HAP-1 (cell line): ENCODE measurements at places on chromosomes 11 and 22.

- DNase-seq = no peak
Measured at GRCh38 chr22:41201141-41201540, 4.0 kb upstream of the L3MBTL2 start.

GRCh38 chr11:14539982-14540421 lies 19.8 kb upstream of the PSMA1 start:
- DNase-seq = no peak

DNA sequence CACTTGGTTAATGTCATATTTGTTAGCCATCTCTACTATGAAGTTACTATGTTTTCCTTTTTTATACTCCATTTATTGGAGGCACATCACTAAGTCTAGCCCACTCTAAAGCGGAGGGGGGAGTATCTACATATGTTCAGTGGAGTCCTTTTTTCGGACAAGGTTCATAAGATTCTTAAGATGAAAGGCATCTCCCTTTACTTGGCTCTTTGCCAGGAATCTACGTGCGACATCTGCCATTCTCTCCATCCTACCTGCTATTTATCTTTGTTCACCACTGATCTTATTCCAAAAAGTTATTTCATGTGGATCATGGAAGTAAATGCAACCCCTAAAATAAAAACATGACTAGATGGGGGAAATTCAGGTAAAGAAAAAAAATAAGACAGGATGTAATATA lies 77.4 kb upstream of the YWHAH start:
- DNase-seq = no peak

GRCh38 chr11:17129003-17129402 lies 51.5 kb upstream of the RPS13 start:
- no peak for DNase-seq

DNA sequence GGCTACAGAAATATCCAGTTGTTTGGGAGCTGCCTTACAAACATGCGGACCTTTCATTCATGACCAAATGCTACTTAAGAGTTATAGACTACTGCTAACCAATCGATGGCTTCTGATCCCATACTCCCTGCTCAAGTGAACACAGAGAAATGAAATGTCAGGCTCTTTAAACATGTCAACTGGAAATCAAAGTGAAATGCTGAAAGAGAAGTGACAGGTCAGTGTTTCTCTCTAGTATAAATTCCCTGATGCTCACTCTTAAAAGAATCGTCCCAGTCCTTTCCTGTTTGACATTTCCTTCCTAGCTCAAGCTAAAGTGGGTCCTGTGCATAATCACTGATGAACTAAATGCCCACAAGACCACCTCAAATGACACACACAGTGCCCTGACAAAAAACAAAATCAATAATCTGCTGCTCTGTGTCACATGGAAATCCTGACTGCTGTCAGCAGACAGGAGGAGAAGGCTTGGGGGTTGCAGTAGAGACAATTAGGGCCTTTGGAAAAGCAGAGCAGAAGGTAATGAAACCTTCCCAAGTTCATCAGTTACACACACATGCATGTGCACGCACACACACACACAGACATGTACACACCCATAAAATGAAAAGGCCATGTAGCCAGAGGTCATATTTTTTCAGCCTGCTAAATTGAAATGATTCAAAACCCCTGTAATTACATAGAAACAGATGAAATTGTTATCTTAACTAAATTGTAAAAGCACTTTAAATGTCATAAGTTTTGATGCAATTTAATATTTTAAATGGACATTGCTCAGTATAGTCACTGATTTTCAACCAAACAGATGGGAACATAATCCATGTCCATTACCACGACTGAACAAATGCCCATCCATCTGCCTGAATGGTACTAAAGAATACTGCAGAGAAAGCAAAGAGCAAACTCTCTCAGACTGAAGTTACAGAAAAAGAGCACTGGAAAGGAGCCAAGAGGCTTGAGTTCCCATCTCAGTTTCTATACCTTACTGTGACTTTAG lies 330.7 kb downstream of the TTC28 start:
- no peak for DNase-seq

- peak; percentile 61 for DNase-seq
Measured at GRCh38 chr11:8384199-8384821, 120.6 kb upstream of the LMO1 start.

DNA sequence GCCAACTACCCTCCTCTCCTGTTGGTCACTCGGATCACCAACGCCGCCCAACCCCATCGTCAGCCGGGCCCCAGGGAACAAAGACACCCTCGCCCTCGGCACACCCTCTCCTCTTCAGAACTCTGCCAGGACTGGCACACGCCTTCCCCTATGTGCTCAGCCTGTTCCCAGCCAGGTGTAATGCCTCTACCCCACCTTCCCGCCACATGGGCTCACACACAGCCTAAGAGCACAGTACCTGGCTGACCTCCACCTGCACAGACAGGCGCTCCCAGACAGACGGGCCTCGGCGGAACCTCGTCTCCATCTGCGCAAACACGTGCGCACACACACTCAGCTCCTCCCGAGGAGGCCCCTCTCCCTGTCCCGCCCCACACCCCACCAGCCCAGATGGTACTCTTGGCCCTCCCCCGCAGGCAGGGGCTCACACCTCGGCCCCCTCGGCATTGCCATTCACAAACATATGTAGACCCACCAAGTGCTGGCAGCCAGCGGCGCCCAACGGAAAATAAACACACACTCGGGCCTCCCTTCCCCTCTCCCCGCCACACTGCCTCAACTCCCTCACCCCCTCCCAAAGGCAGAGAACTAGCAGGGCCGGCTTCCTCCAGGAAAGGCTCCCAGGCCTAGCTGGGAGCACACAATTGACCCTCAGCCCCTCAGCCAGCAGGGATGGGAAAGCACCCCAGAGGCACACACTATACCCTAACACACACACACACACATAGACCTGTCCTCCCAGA lies 8.5 kb downstream of the ELFN2 start:
- no peak for DNase-seq

DNA sequence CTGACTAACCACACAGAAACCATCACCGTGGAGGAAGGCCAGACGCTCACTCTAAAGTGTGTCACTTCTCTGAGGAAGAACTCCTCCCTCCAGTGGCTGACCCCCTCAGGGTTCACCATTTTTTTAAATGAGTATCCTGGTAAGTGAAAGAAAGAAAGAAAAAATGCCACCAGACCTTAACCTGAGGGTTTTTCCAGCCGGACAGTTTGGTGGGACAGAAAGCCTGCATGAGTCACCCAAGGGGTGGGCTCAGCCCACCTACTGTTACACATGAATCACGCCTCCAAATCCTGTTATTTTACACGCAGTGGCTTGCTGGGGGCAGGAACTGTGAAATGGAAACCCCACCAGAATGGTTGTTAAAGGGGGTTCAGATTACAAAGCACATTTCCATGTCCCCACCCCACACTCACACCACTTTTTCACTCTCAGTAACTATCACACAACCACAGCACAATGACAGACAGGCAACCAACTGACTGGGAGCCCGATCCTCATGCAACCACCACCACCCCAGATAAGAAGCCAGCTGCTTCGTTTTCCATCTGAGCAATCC lies 11.9 kb downstream of the CRTAM start:
- DNase-seq = no peak

- peak; percentile 18 for DNase-seq
Measured at GRCh38 chr11:112881461-112881860, 79.8 kb upstream of the NCAM1 start.

- DNase-seq = no peak
Measured at GRCh38 chr22:22910272-22911240, 22.9 kb downstream of the IGLL5 start.

- no peak for DNase-seq
Measured at GRCh38 chr11:65279741-65280440, 18.1 kb downstream of the POLA2 start.

- DNase-seq = no peak
Measured at GRCh38 chr11:30388957-30389356, 66.1 kb downstream of the ARL14EP start.

DNA sequence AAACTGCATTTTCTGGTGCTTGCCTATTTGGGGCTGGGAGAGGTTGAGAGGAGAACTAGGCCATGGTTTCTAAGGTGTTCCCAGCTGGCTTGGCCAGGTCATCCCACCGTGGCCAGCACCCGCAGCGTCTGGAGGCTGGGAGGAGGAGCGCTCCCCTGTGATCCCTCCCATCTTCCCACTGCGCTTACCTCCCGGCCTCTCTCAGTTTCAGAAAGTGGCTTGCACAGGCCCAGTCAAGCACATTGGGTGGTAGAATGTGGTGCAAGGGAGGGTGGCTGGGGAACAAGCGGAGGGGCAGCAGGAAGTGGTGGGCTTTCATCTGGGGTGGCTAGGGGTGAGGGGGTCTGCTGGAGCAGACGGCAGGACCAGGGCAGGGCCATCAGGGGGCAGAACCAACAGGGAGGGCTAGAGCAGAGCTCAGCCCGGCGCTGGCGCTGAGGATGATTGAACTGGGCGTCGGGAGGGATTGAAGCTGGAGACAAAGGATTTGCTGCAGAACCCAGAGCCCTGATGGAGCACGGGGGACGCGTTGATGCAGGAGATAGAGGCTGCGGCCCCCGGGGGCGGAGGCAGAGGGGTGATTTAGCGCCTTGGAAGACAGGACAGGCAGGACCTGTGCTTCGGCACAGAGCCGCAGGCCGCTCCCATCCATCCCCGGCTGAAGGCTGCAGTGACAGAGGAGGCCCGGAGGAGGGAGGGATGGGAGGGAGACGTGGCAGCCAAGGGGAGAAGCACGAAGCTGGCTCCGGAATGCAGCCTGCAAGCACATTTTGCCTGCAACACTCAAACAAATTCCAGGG lies 76.0 kb downstream of the TRIM29 start:
- DNase-seq = no peak

GRCh38 chr11:12542186-12542935 lies 131.9 kb upstream of the TEAD1 start:
- DNase-seq = no peak

DNA sequence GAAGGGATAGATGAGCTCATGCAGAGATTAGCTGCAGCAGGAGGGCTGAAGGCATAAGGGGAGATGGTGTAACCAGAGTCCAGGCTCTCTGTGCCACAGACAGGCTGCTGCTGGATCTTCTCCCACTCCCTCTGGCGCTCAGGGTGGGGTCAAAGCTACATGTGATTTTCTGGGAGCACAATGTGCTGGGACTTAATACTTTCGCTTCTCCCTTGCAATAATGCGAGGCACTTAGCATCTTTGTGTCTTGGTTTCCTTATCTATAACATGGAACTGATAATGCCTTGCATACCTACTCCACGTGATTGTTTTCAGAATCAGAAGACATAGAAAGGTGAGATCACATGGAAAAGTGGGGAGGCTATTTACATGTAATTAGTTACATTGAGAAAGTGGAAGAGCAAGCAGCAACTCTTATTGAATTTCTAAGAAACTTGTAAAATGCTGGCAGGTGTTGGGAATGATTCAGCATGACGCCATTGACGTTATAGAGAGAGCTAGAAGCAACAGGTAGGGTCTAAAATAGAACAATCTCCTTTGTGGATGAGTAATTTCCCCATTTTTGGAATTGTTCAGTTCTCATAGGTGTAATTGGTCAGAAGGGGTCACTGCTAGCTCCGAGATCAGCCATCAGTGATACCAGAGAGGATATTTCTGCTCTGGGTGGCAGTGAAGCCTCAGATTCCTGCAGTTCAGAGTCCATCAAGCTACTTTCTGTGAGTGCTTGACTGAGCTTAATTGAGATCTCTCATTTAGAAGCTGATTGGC lies 8.2 kb upstream of the OR9I1 start:
- no peak for DNase-seq

- peak; percentile 73 for DNase-seq
Measured at GRCh38 chr11:72724851-72725723, 27.1 kb downstream of the ARAP1 start.

DNA sequence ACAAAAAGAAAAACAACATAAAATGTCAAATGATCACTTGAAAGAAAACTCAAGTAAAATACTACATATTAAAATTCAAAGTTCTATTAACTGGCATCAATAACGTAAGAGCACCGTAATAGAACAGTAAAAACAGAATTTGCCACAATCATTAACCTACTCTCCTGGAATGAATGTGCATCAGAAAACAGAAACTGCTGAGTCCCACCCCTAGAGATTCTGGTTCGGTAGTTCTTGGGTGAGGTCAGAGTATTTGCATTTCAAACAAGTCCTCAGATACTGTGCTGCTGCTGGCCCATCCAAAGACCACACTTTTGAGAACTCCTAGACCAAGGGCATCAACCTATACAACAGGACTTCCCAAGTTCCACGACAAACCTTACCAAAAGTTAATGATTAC lies 23.5 kb downstream of the PITPNB start:
- no peak for DNase-seq

GRCh38 chr22:32499666-32500065 lies 25.1 kb downstream of the FBXO7 start:
- DNase-seq = no peak

GRCh38 chr11:21105196-21105917 lies 436.0 kb downstream of the NELL1 start:
- no peak for DNase-seq

GRCh38 chr11:76025068-76025467 lies 181.2 kb downstream of the WNT11 start:
- peak; percentile 46 for DNase-seq

DNA sequence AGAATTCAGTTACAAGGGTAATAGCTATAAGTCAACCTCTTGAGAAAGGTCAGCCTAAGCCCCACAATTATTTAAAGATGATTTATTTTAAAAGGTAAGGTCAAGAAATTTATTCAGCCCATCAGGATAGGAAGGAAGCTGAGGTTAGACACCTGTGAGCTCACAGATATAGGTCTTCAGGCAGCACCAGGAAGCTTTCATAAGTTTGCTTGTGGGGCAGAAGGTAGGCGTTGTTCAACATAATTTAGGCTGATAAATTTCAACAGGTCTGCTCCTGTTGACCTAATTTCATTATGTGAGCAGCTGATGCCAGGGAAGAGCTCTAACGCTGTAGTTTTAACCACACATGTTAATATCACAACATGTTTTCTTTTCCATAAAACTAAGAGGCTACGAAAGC lies 118.1 kb upstream of the APOA1 start:
- DNase-seq = no peak

DNA sequence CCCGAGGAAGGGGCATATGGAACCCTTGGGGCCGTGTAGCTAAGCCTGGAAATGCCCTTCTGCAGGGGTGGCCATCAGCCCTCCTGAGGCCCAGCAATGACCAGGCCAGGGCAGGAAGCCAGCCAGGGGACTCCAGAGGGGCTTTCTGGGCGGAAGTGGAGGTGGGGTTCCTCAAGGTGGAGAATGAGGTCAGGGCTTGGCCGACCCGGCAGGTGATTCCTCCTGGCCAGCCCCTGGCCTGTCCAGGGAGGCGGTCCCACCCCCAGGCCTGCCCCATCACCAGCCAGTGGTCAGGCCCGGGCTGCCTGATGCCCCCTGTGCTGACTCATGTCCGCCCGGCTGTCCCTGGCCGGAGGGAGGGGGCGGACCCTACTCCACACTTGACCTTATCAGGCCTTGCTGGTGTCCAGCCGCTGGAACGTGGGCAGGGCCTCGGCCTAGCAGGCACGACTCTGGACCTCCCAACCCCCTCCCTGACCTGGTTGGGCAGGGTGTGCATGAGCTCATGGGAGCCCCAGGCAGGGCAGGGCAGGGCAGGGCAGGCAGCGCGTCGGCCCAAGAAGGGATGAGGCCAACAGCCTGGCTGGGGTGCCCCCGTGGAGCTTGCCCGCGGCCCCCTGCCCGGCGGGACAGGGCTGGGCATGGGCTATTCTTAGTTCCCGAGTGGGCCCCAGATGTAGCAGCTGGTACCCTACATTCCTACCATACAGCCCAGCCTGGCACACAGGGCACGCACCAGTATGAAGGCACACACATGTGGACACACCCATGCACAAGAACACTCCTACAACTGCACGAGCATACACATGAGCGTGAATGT lies 35.9 kb downstream of the RPL3 start:
- no peak for DNase-seq
